ENCODE measurements at places on chromosomes 12 and 14. TPM values are rescaled to one million over a fixed set of nuclear protein-coding genes. Genes with fewer than 3 reads are reported as not detected.

DNA sequence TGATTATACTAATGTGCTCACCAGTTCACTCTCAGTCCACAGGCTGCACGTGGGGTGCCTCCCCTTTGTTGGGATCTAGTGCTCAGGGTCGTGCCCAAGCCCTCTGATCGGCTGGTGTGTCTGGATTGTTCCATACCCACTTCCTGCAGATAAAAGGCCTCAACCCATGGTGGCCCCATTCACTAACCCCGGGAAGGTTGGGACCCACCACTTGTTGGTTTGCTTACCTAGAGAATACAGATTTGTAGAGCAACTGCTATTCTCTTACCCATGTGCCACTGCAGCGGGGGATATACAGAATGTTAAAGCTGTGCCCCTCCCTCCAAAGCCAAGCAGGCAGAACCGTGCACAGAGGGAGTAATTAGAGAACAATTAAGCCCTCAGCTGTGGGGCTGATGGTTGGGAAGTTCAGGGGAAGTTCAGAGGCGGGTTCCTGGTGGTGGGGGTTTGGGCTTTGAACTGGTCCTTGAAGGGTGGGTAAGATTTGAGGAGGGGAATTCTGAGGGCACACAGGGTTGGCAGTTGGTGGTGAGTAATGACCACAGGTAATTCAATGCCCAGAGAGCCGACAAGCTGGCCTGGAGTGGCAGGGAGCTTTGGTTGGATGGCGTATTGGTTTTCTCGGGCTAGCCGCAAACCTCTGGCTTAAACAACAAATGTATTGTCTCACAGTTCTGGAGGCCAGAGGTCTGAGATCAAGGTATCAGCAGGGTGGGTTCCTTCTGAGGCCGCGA is 68.8 kb downstream of the ADCK1 start:
- no peak for DNase-seq

Gene PPP1R3E
- total RNA-seq: 4.3 TPM

Gene GLT1D1
- total RNA-seq: 0.28 TPM

- DNase-seq: no peak
These were observed 75.3 kb downstream of the TMCC3 start for GRCh38 chr12:94575024-94575423.

Gene LRRIQ1
- total RNA-seq: 0.61 TPM

DNA sequence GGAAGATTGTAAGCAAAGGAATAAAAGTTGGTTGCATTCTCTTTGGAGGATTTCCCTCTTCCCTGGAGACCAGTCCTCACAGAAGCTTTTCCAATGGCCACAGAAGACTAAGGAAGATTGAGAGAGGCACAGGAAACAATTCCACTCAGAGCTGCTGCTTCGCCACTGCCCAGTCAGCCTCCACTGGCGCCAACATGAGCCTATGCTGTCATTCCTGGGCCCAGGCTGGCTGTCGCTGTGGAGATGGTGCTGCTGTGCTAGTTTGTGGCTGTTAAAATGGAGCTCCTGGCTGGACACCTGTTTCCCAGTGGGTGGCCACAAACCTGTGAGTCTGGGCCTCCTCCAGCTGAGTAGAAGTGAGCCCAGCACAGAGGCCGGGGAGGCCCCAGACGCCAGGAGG is 6.6 kb downstream of the P2RX7 start:
- DNase-seq: no peak

Gene NPFF
- total RNA-seq: not detected

Gene HOXC10
- total RNA-seq: not detected

DNA sequence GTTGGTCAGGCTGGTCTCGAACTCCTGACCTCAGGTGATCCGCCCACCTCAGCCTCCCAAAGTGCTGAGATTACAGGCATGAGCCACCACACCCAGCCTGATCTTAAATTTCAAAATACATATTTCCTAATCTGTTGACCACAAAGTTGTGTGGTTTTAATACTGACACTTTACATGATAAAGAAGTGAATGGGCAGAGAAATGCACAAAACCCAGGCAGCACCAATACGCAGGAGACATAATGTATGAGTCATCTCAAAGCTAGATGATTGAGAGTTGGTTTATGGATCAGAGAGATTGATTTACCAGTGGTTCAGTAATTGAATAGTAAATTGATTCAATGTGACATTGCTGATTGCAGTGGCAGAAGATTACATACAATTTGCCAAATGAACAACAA is 19.2 kb upstream of the PPP2R5E start:
- DNase-seq: no peak

- no peak for DNase-seq
These were observed 12.0 kb upstream of the PSEN1 start for GRCh38 chr14:73124180-73124894.

Gene ARL6IP4
- 160 TPM for total RNA-seq

GRCh38 chr14:90562652-90563051 is 165.8 kb downstream of the CALM1 start:
- DNase-seq: no peak

DNA sequence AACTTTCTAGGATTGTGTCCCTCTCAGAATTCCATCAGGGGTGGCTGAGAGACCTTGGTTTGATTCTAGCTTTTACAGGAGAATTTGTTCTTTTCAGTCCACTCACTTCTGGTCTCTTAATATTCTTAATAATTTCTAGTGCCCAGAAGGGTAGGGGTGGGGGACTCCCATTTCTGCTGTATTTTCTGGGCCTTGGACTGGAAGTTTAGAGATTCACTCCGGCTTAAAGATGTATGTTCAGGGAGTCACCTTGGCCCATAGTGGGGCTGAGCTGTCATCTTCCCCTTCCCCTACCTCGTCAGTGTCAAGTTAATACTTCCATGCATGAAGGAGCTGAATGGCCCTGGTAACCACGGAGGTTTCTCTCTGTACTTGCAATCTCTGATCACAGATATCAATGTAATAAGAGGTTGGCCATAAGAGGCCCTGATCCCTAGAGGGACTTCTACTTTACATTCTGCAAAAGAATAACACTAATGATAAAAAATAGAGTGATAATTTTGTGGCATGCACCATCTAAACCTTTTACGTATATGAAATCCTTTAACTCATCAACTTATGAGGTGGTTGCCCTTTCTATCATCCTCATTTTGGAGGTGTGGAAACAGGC is 6.7 kb downstream of the KRT81 start:
- no peak for DNase-seq

- no peak for DNase-seq
These were observed 28.7 kb downstream of the TRAF3 start for GRCh38 chr14:102805941-102806340.

GRCh38 chr12:19431407-19432308 is 7.6 kb upstream of the AEBP2 start:
- DNase-seq: no peak

- no peak for DNase-seq
These were observed 12.1 kb downstream of the ACADS start for GRCh38 chr12:120737557-120738251.

- DNase-seq: no peak
These were observed 304.2 kb downstream of the AKAP6 start for GRCh38 chr14:32633224-32633859.

DNA sequence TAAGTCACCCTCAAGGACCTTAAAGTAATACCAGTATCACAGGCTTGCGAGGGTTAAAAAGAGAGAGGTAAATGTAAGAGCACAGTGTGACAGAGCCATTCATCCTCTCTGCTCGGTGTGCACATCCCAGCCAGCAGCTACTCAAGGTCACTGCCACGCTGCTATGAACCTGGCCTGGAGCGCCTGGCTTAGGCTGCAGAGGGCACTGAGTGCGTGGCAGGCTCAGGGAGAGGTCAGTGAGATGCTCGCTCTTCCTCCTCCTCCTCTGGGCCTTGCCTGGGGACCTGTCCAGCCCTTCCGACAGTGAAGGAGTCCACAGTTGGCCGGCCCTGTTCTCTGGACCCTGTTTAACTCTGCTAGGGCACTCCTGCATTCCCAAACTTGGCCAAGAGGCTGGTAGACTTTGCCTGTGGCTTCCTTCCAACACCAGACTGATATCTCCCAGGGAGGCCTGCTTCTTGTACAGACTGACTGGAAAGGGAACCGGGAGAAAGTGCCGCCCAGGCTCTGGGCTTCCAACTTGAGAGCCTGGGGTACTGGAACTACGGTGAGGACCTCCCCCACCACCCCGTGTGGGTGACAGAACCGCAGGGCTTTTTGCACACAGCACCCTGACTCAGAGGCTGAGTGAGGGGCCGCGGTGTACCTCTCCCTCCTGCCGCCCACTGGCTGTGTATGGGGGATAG is 62.6 kb upstream of the CORO1C start:
- DNase-seq: peak; percentile 73

GRCh38 chr12:120352117-120352516 is 16.8 kb downstream of the MSI1 start:
- DNase-seq: no peak

Gene CCDC177
- total RNA-seq: not detected

DNA sequence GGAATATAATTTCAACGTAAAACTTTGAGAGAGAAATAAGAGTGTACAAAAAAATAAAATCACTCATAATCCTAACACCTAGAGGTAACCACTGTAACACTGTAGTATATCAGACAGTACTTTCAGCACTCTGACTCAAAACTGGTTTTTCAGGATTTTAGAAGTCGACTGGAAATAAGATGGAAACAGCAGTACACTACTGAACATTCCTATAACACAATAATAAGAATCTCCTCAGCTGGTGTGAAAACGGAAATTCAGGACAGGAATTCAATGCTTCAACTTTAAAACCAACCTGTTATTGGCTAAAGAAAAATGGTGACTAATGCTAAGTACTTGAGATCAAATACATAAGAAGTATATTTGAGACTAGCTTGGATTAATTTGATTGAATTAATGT is 12.3 kb upstream of the PITPNM2 start:
- no peak for DNase-seq

Gene RTL1
- not detected for total RNA-seq

DNA sequence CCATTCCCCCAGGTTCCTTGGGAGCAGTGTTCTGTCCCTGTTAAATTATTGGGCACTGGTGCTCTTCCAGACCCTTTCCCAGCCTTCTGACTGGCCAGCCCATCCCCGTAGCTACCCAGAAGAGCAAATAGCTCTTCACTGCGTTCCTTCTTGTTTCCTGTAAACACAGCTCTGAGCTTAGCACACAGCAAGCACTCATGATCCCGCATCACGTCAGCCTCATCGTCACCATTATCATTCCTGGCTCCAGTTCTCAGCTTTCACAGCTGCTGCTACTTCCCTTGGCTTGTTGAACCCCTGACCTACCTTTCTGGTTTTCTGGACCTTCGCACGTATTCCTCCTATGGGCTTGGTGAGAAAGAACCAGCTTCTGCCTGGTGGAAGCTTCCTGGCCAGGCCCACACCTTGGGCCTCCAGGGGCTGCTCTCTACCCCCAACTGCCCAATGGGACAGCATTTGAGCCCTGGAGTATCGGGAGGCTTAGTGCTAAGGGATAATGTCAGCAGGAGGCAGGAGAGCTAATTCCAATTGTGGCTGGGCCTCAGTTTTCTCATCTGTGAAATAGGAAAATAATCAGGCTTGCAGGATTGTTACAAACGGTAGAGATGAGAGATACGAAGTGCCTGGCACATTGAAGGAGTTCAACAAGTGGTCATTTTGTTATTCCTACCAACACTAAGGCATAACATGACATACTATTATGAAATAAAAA is 22.6 kb upstream of the PAPOLA start:
- no peak for DNase-seq

Gene RNASE7
- total RNA-seq: not detected

DNA sequence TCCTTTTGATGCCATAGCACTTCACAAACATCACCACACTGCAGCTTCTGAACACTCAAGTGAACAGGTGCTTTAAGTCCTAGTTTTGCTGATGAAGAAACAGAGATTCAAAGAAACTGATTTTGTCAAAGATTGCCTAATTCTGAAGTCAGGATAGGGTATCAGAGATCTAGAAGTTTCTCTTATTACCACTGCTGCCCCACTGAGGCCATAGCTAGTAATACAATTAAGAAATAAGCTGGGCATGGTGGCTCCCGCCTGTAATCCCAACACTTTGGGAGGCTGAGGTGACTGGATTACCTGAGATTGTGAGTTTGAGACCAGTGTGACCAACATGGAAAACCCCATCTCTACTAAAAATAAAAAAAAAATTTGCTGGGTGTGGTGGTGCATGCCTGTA is 458.3 kb upstream of the SEL1L start:
- DNase-seq: no peak

DNA sequence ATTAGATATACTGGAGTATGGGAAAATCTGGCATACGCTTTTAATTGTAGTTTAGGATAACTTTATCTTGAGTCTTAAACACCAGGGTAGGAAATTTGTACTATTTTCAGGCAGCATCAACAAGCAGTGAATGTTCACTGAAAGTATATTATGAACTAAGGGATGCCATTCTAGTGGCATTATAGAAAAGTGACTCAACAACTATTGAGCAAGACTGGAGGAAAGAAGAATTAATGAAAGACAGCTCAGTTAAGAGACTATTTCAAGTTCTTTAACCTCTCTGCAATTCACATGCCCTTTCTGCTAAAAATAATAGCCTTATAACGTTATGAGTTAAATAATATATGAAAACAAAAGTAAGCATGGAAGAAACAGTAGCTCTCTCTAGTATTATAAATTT is 343.1 kb downstream of the FSCB start:
- no peak for DNase-seq

DNA sequence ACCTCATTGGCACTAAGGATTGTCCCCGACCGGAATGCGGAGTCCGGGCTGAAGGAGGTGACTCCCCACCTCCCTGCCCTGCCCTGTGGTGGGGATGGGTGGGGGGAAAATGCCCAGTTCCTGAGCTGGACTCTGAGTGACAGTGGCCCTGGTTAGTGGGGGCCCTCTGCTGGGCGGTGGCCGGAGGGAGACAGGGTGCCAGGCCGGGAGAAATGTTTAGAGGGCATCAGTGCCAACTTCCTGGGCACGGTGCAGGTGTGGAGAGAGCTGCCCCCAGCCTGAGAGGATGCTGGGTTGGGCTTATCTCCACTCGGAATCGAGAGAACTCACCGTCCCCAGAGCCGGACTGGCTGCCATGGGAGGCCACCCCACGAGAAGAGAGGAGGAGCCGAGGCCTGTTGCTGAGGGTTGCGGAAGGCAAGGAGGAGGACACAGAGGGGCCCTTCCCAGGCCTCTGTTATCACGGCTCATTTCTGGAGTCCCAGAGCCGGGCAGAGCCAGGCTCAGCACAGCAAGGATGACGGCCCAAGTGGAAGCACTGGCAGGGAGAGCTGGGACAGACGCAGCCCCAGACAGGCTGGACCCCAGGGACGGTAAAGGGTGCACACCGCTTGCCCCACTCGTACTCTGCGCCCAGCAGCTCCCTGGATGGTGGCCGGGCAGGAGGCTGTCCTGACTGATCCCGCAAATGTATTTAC is 156.7 kb downstream of the KIF26A start:
- DNase-seq: peak; percentile 44

Gene ZDHHC22
- total RNA-seq: 0.12 TPM
